Panc1 (cell line): ENCODE measurements at places on chromosomes 5 and 9. TPM values are rescaled to one million over a fixed set of nuclear protein-coding genes. Genes with fewer than 3 reads are reported as not detected.
A peak's percentile ranks its signal among the peaks of the same experiment; 100 is the strongest.

- H3K27ac ChIP-seq = no peak overlapping the region
- no peaks in the 10 kb centered on the region for H3K27me3 ChIP-seq
Measured at GRCh38 chr5:39697881-39698280, 273.1 kb upstream of the DAB2 start.

TMC1 gene
- total RNA-seq = 0.36 TPM

DNA sequence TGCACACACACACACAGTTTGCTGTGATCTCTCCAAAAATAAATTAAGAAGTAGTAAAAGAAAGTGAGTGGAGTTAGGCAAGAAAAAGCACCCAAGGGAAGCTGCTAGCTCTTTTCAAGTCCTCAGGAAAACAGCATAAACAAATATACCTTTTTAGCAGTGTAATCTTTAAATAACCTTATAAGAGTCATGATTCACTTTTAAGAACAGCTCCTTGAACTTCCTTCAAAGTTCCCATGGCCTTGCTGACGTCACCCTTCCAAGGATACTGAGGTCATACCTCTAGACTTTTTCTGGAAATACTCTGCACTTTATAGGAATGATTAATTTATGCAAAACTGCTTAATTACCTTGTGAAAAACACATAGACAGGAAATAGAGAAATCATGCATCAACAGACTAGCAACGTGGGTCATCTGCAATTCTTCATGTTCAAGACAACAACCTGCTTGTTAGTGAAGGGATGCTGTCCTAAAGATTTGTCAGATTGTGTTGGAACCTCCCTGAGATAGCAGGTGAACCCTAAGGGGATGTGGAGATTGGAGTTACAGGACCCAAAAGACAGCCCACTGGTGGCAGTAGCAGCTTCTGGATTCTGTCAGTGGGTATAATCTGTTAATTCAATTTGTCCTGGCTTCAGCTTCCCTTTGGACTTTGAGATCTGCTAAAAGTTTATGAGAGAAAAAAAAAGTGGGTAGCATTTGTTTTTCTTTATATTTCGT is 229.0 kb downstream of the ELAVL2 start:
- no peak for DNase-seq
- H3K4me3 ChIP-seq = no peak overlapping the region
- H3K36me3 ChIP-seq = no peaks in the 10 kb centered on the region
- no peaks in the 10 kb centered on the region for H3K4me1 ChIP-seq
- H3K27me3 ChIP-seq = no peaks in the 10 kb centered on the region

- peaks cover 17% of the 10 kb centered on the region for H3K4me1 ChIP-seq
- H3K4me3 ChIP-seq = peak overlapping the region; percentile 87
- peak overlapping the region; percentile 94 for H3K27ac ChIP-seq
- no peak for DNase-seq
Measured at GRCh38 chr5:154937186-154937717, 759 bp downstream of the GEMIN5 start.

DNA sequence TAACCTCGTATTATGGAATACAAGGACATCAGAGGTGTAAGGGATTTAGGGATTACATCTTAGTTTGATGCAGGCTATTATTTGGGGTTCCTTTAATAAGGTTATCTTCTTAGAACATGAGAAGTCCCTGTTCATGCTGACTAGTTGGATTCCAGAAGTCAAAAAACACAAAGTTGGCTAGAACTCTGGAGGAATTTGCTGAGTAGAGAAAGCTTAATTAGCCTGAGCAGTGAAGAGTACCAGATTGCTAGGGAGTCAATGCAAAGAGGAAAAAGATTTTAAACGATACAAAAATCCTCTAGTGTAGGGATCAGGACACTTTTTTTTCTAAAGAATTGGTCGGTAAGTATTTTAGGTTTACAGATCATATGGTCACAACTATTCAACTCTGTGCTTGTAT is 1872.5 kb upstream of the C9orf72 start:
- H3K4me1 ChIP-seq = no peaks in the 10 kb centered on the region
- H3K36me3 ChIP-seq = no peaks in the 10 kb centered on the region
- H3K27ac ChIP-seq = no peak overlapping the region
- no peak for DNase-seq
- H3K27me3 ChIP-seq = no peaks in the 10 kb centered on the region

GRCh38 chr5:132394667-132395259 is 25.3 kb downstream of the SLC22A5 start:
- H3K4me1 ChIP-seq = peaks cover 7% of the 10 kb centered on the region
- no peak overlapping the region for H3K27ac ChIP-seq
- DNase-seq = no peak
- H3K4me3 ChIP-seq = no peak overlapping the region

DNA sequence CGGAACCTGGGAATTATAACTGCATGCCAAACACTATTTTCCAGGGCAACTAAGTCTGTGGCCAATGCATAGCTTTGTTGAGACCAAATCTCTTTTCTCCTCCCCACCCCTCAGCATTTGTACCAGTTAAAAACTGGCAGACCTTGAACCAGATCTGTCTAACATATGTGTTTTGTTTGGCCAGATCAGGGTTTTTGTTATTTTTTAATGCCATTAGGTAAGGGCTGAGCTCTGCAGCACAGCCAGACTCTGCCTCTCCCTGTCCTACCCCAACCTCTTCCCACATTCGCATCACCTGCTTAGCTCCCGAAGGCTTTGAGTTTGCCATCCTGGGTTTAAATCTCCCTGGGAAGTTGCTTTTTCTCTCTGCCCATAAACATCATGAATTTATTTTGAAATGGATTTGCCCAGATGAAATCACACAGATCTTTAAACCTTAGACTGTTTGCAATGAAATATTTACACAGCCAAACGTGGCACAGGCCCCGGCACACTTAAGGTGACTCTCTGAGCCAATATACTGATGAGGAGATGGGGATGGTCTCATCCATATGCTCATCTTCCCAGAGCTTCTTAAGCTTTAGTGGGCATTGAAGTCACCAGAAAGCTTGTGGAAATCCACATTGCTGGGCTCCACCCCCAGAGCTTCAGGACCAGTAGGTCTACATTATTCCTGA is 54.0 kb upstream of the ALDH1B1 start:
- DNase-seq = no peak
- no peaks in the 10 kb centered on the region for H3K36me3 ChIP-seq
- no peaks in the 10 kb centered on the region for H3K4me1 ChIP-seq
- no peak overlapping the region for H3K4me3 ChIP-seq
- no peak overlapping the region for H3K27ac ChIP-seq

- no peaks in the 10 kb centered on the region for H3K36me3 ChIP-seq
- no peaks in the 10 kb centered on the region for H3K27me3 ChIP-seq
- no peak overlapping the region for H3K27ac ChIP-seq
- no peaks in the 10 kb centered on the region; the same call in 1 of the 2 replicates for H3K4me1 ChIP-seq
Measured at GRCh38 chr9:93588641-93589609, 12.5 kb downstream of the PHF2 start.

DNA sequence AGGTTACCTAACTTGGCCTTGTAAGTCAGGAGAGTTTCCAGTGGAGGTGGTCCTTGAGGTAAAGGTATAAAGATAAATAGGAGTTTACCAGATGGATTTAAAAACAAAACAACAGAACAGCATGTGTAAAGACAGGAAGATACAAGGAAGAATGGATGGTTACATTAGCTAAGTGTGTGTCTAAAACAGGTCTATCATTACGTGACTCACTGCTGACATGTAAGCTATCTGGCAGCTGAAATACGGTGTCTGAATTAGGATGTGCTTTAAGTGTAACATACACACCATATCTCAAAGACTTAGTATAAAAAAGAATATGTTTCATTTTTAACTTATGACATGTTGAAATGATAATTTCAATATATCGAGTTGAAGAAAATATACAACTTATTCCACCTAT is 405.1 kb upstream of the ADAMTSL1 start:
- no peak overlapping the region for H3K4me3 ChIP-seq
- no peak for DNase-seq
- H3K4me1 ChIP-seq = no peaks in the 10 kb centered on the region
- H3K36me3 ChIP-seq = no peaks in the 10 kb centered on the region
- no peaks in the 10 kb centered on the region for H3K27me3 ChIP-seq
- no peak overlapping the region for H3K27ac ChIP-seq

GRCh38 chr9:110048976-110049698 is 158.8 kb downstream of the C9orf152 start:
- peak overlapping the region; percentile 77 for H3K4me3 ChIP-seq
- H3K36me3 ChIP-seq = no peaks in the 10 kb centered on the region
- no peaks in the 10 kb centered on the region for H3K4me1 ChIP-seq
- H3K27me3 ChIP-seq = no peaks in the 10 kb centered on the region; the same call in 1 of the 2 replicates
- DNase-seq = no peak

CBY3 gene
- 0.39 TPM for total RNA-seq

SLC23A1 gene
- total RNA-seq = not detected

BRD9 gene
- 64.3 TPM for total RNA-seq

DNA sequence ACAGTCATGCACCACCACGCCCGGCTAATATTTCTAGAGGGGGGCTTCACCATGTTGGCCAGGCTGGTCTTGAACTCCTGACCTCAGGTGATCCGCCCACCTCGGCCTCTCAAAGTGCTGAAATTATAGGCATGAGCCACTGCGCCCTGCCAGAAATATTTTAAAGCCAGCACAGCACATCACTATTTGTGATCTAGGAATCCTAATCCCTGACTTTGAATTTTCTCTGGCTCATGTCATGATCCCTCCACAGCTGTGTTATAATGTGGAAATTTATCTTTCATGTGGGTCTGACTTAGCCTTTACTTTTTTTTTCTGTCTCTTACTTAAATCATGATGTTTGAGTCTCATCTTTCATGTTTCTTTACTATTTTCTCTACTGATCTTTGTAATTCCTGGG is 18.7 kb upstream of the ITGA1 start:
- no peaks in the 10 kb centered on the region for H3K4me1 ChIP-seq
- H3K4me3 ChIP-seq = no peak overlapping the region
- no peak for DNase-seq
- H3K27me3 ChIP-seq = peaks cover 6% of the 10 kb centered on the region; the same call in 1 of the 2 replicates
- H3K27ac ChIP-seq = no peak overlapping the region

GRCh38 chr5:74647096-74647495 is 6.6 kb upstream of the ENC1 start:
- no peak overlapping the region for H3K27ac ChIP-seq
- DNase-seq = no peak
- no peaks in the 10 kb centered on the region for H3K27me3 ChIP-seq
- no peak overlapping the region for H3K4me3 ChIP-seq

DNA sequence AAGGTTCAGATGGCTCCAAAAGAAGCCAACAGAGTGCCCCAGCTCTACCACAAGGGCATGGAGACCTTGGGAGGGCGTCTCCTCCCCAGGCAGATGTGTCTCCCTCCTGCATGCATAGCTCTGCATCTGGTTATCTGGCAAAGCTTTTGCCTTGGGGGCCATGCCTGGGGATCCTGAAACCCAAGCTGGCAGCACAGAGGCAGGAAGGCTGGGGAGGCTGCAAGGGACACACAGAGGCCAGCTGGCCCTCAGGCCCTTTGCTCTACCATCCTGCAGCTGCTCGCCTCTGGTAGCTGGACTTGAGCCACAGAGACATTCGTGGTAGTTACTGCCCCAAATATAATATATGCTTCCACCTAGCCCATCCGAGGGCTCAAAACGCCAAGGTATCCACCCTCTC is 3.9 kb downstream of the SEPTIN8 start:
- H3K27me3 ChIP-seq = no peaks in the 10 kb centered on the region
- no peaks in the 10 kb centered on the region for H3K36me3 ChIP-seq
- DNase-seq = no peak
- no peak overlapping the region for H3K27ac ChIP-seq
- no peak overlapping the region for H3K4me3 ChIP-seq
